GM23248 (cell line): ENCODE measurements at places on chromosomes 11 and 22.
A peak's percentile ranks its signal among the peaks of the same experiment; 100 is the strongest.

DNA sequence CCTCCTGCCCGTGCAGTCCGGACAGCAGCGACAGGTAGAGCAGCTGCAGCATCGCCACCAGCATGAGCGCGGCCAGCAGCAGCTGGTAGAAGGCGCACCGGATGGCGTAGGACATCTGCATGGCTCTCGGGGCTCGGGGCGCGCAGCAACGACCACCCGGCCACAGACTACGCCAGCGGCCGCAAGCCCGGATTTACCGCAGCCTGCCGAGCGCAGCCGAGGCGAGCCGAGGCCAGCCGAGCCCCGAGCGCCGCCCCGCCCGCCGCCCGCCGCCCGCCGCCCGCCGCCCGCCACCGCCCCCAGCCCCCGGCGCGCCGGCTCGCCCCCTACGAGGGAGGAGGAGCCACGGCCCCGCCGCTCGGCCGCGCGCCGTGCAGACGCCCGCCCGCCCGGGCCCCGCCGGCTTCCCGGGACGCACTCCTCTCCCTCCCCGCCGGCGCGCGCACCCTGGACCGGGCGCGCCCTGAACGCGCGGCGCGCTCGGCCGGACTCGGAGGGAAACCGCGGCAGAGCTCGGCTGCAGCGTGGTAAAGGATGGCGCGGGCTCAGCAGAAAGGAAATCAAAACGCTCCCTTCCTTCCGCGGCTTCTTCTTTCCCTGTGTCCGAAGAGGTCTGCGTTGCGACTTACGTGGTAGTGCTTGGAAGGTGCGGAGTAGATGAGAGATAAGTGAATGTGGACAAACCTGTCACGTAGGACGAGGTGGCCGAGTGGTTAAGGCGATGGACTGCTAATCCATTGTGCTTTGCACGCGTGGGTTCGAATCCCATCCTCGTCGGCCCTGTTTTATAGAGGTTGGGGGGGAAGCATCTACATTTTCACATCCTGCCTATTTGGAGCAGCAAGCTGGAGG lies at the start of gene B4GAT1:
Gene B4GAT1 (minus strand): TSS at position 205 of the 852 bp plus-strand sequence. CDS start 84 bp downstream, at position 121.
- peak; percentile 90 for DNase-seq

DNA sequence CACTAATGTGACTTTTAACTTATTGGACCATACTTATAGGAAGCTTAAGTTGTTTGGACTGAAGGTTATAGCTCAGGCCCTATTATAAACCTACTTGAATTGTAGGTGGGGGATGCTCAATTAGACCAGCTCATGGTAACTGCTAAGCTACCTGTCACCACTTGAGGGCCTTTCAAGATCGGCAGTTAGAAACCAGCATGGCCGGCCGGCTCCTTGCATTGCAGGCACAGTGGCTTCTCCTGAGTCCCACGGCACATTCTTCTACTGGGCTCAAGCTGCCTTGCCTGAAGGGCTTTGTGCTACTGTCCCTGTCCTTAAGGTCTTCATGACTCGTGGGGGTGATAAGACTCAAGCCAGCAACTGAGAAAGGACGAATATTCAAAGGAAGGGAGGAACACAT lies 70.8 kb downstream of the TBC1D22A start:
- DNase-seq = peak; percentile 14

DNA sequence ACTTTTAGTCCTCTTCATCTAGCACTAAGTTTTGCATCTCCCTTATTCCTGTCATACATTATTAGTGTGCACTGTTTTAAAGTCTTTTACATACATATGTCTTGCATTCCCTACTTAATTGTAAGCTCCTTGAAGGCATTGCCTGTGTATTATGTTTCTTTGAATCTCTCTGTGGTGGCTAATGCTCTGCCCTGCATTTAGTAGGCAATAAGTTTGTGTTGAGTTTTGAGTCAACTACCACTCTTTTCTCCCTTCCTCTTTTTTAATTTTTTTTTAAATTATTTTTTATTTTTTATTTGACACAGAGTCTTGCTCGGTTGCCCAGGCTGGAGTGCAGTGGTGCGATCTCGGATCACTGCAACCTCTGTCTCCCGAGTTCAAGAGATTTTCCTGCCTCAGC lies 78.9 kb downstream of the ZBTB16 start:
- no peak for DNase-seq

DNA sequence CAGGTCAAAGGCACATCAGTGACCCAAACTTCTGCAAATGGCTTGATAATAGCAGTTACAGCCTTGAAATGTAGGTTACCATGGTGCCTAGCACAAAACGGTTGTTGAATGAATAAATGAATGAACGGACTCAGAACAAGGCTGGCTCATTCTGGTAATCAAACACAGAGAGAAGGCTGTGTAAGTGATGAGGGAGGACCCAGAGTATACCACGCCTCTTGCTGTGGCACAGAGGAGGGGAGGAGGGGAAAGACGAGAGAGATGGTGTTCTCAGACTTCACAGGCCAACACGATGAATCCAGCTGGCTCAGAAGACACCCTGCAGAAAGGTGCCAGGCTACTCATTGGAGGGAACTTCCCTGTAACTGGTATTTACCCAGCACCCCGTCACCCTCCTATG lies 38.3 kb downstream of the PC start:
- DNase-seq = no peak

- DNase-seq = no peak
These were observed 1.6 kb upstream of the SLC17A6 start for GRCh38 chr11:22336587-22336986.

DNA sequence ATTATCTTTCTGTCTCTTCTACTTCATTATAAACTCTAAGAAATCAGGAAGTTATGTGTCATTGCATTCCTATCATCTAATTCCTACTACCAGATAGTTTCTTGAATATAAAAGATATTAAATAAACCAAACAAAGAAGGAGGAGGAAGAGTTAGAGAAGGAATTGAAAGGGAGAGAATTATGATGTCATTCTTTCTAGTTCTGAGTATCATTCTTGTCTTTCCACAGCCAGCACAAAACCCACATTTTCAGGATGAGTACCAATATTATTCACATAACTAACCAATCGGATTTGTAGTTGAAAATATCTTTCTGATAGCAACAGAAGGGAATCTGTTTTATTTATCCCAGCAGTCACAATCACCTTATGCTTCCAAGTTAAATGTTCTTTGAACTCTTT lies 13.3 kb downstream of the MS4A13 start:
- DNase-seq = no peak

DNA sequence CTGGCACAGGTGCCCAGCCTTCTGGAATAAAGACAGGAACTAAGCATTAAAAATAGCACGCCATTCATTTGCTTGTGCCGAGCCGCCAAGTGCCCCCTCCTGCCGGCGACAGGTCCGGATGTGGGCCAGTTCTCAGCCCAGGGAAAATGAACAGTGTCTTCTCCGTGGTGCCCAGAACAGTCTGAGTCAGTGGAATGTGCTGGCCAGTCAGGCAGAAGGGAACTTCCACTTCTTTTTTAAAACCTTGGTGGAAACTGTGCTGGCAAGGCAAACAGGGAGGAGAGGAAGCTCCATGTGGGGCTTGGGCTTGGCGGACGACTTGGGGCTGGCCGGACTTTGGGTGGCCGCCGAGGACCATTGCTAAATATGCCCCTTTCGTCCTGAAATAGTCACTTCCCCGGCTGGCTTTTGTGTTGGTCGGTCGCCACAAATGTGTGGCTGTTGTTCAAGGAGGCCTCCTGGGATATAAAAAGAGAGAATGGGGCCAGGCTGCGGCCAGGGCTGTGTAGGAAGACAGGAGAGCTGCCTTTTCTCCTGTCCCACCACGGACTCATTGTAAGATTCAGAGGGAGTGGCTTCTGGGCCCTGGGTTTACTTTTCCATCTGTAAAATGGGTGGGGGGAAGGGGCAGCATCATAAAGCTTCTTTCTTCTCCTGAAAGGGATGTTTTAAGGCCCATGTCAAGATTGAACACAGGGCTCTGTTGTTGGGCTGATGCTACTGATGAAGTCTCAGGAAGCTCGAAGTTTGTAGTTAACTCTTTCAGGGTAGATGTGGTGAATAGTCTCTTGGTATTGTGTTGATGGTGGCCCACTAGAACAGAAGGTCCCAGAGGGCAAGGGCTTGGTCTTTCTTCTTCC lies 101.0 kb downstream of the PTPRJ start:
- DNase-seq = peak; percentile 92

DNA sequence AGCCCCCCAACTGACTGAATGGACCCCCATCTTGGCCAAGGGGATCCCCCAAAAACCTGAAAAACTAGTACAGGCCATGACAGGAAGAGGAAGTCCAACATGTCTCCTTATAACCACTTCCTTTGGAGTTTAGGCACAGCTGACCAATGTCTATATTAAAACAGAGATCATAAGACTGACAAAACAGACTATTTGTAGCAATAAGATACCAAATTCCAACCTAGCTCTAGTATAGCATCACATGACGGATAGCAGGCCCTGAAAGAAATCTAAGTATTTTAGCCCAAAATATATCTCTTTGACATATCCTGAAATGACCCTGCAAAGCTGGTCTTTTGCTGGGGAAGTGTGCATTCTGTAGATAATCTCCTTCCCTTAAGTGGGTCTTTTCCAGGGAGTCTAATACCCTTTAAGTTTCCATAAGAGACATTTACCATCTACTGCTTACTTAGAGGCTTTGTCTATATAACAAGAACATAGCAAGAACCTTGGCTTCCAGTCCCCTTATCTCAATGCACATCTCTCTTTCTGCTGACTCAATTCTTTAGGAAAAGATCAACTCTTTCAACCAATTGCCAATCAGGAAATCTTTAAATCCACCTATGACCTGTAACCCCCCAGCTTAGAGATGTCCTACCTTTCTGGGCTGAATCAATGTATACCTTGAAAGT lies 34.9 kb upstream of the ACER3 start:
- no peak for DNase-seq

- peak; percentile 8 for DNase-seq
These were observed 38.9 kb downstream of the MS4A2 start for GRCh38 chr11:60127311-60127811.

DNA sequence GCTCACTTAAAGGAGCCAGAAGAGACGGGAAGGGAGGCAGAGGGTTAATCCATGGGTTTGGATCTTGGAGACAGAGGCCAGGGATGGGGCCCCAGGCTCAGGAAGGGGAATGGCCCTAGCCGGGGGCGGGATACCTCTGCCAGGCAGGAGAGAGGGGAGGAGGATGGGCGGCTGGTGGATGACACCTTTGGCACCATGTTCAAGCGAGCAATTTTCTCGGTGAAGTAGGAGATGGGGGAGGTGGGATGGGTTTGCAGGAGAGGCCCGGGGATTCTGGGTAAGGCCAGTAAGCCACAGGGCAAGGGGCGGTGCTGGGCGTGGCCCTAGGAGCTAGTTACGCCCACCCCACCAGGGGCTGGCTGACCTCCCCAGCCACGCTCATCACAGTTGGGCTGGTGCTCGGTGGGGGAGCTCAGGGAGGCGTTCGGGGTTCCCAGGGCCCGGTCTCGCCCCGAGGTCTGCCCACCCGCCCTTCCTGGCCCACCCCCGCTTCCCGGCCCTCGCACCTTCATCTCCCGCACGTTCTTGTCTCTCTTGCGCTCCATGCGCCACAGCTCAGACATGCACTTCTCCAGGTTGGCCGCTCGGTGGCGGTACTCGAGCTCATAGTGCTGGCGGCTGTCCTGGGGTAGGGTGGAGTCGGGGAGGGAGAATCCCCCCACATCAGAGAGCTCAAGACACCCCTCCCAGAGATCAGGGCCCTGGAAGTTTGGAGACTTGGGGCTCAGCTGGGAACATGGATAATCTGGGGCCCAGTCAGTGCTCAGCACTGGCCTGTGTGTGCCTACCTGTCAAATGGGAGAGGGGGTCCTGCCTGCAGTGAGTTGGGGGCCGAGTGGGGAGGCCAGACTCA lies 12.7 kb downstream of the BAIAP2L2 start:
- DNase-seq = peak; percentile 40

DNA sequence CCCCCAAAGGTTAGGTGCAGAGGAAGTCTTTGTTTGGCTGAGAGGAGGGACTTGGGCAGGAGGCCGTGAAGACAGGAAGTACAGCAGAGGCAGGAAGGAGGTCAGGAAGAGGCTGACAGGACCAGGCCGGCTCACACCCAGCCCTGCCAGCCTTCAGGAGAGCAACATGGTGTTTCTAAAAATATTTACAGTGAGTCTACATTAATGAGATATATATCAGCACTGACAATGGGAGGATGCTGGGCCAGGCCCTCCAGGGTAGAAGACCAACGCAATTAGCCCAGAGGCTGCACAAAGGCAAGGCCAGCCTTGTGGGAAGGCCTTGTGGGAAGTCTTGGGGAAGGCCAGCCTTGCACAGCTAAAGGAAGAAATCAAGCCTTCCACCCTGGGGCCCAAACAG lies 7.9 kb upstream of the APLNR start:
- no peak for DNase-seq

DNA sequence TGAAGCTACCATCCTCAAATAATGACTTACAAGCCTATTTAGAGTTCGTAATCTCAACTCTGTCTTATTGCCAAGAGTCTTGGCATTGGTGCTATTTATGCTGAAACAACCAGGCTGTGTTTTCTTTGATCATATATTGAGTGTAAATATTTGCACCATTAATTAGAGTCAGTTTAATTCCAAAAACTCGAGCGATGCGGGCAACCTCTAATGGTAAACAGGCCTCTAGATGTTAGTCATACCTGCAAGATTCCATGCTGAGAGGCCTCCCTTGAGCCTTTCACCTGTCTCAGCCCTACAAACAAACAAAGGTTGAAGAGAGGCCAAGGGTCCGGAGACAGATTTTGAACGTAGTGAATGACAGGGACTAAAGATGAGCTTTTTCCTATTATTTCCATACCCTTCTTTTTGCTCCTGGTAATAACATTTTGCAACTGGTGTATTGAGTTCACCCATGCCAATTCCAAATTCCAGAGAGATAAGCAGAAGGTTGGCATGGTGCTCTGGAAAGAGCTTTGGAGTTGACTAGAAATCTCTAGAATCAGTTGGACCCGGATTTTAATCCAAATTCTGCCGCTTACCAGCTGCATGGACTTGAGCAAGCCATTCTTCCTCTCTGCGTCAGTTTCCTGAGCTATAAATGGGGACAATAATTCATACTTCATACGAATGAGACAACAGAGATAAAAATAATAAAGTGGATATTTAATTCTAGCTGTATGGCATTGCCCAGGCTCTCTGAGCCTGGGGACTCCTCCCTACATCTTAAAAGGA lies 99.1 kb upstream of the ANO1 start:
- no peak for DNase-seq

GRCh38 chr11:10505278-10506007 lies 35.5 kb downstream of the RNF141 start:
- no peak for DNase-seq

GRCh38 chr22:49016909-49017481 lies 810.7 kb downstream of the BRD1 start:
- DNase-seq = no peak
